ENCODE measurements at places on chromosomes 12 and 14.

- no peak for DNase-seq
Measured at GRCh38 chr14:91835197-91835919, 32.0 kb downstream of the TC2N start.

DNA sequence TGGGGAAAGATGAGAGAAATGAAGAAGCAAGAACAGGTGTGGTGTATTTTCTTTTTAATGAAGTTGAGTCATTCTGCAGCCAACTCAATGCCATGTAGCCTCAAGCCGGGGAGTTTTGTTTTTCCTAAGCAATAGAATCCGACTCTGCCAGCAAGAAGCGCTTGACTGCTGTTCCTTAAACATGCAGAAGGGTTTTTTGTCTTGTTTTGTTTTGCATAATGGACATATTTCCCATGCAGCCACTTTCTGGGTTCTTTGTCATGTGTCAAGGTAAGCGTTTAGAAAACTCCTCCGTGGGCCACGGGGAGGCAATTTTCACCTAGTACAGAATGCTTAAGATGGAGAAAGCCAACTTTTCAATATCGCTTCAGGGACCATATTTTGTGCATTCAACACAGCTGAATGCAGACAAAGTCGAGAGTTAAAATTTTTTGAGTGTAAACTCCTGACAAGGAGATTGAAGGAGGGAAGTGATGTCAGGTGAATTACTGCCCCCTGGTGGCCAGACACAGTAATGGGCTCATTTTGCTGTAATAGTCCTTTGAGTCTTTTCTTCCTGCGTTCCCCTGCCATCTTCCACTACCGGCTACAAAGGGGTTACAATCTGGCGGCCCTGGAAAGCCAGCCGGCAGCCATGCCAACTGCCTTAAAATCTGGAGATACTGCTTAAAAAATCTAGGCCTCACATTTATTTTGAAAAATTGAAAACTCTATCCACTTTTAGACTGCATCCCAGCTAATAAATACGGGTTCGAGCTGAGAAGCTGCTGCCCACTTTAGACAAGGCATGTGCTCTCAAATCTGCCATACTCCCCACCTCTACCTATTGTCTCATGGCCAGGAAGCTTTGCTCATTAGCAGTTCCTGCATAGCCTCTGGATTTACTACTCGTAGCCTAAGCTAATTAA lies 3.2 kb upstream of the FICD start:
- DNase-seq, result peak; percentile 62

- no peak for DNase-seq
Measured at GRCh38 chr14:83172363-83172762, 1638.7 kb upstream of the SEL1L start.

- DNase-seq, result peak; percentile 68
Measured at GRCh38 chr14:75542588-75543091, 20.4 kb downstream of the BATF start.

- DNase-seq, result no peak
Measured at GRCh38 chr12:46609273-46609623, 216.5 kb downstream of the SLC38A4 start.

DNA sequence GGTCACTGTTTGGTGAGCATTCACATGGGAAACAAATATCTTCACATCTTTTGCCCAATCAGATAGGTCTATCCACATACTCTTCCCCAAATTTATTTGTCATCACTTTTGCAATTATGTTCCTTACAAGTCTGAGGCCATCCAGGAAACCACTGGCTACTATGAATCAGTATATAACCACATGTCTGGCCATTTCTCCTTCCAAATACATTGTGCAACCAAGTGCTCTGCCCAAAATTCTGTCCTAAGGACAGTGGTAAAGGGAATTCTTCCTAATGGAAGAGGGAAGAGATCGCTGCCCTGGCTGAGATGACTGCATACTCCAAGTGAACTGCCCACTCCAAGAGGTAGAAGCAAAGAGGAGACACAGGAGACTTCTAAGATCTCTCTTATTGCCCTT lies 148.9 kb upstream of the MAX start:
- DNase-seq, result no peak

- DNase-seq, result no peak
Measured at GRCh38 chr12:89672589-89672979, 36.1 kb downstream of the ATP2B1 start.

GRCh38 chr14:101851736-101852405 lies 90.4 kb downstream of the PPP2R5C start:
- DNase-seq, result no peak

DNA sequence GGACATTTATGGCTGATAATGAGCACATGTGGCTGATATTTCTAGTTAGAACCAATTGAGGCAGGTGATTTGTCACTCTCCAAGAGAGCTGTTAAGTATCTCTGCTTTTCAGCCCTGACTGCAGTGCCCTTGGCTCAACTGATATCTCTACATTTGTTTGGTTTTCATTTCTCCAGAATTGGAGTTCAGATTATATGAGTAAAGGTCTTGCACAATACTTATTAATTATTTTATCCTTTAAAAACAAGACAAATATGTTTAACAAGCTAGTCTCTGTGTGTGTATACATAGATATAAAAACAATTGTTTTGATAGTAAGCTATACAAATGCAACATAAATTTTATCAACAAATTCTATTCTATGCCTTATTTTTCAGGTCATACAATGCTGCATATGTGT lies 105.2 kb downstream of the BRMS1L start:
- DNase-seq, result no peak

DNA sequence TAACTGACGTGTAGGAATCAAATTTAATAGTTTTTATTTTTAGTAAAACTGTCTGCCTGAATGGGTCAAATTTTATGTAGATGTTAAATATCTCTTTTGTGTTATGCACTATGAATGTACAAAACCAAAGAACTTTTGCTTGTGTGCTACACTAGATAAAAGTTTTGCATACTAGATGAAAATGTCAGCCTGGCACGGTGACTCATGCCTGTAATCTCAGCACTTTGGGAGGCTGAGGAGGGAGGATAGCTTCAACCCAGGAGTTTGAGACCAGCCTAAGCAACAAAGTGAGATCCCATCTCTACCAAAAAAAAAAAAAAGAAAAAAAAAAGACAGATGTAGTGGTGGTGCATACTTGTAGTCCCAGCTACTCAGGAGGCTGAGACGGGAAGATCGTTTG lies 11.1 kb downstream of the AEBP2 start:
- no peak for DNase-seq

DNA sequence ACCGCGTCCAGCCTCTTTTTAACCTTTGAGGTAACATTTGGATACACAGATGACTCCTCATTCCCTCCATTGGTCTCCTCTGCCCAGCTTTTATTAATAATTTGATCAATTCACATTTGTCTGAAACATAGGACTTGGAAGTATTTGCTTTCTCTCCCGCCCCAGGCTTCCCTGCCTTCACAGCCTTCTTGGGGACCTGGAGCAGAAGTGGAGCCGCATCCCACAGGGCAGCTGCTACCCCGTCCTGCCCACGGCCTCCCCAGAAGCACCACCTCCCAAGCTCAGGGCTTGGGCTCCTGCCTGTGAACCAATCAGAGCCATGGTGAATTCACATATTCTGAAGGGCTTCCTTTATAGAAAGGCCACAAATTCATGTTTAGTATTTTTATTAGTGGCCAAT lies 97.6 kb downstream of the PIWIL1 start:
- DNase-seq, result no peak

- DNase-seq, result no peak
Measured at GRCh38 chr14:73502017-73502619, 11.4 kb downstream of the RIOX1 start.

DNA sequence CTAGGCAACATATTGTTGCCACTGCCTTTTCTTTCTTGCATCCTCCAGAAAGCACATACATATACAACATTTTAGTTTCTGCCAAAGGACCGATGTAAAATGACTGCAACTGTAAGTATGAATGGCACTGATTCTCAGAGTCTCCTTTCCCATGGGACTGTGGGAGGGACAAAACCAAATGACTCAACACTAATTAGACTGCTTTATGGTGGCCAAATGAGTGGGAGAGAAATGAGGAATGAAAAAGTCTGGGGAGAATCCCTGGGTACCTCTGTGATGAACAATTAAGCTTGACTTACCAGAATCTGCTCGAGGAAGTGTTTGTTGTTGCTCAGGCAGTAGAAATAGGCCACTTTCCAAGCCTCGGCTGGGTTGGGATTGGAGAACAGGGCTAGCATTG lies 10.1 kb downstream of the ZFYVE26 start:
- DNase-seq, result no peak

- DNase-seq, result no peak
Measured at GRCh38 chr12:22588817-22589216, 36.2 kb upstream of the ETNK1 start.

GRCh38 chr14:92315050-92315805 lies 7.7 kb upstream of the SLC24A4 start:
- no peak for DNase-seq

- no peak for DNase-seq
Measured at GRCh38 chr12:57461276-57461916, 1.8 kb downstream of the GLI1 start.

GRCh38 chr12:10235761-10236631 lies 23.3 kb downstream of the GABARAPL1 start:
- DNase-seq, result peak; percentile 34

DNA sequence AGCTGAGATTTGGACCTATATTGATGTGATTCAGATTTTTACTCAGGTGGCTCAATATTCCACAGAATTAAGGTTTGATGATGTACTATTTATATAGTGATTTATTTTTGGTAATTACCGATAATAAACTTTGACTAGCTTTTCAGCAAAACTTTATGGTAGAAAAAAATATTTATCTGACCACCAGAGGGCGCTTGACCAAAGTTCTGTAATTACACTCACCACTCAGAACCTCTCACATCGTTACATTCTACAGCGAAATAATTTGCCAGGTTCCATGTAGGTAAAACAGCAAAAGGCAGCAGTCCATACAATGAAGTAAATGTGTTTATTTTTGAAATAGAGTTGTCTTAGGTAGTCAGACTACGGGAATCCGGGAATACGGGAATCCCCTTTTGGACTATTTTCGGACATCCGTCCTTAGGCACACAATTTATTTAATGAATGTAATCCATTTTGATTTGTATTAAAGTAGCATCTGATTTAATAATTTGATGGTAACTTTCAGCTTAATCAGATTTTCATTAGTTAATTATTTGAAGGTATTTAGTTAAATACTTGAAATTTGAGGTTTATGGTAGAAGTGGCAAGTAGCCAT lies 143.0 kb upstream of the DDHD1 start:
- no peak for DNase-seq

- no peak for DNase-seq
Measured at GRCh38 chr12:28896421-28896820, 252.7 kb upstream of the FAR2 start.

- no peak for DNase-seq
Measured at GRCh38 chr12:107847430-107847829, 72.9 kb downstream of the ASCL4 start.

DNA sequence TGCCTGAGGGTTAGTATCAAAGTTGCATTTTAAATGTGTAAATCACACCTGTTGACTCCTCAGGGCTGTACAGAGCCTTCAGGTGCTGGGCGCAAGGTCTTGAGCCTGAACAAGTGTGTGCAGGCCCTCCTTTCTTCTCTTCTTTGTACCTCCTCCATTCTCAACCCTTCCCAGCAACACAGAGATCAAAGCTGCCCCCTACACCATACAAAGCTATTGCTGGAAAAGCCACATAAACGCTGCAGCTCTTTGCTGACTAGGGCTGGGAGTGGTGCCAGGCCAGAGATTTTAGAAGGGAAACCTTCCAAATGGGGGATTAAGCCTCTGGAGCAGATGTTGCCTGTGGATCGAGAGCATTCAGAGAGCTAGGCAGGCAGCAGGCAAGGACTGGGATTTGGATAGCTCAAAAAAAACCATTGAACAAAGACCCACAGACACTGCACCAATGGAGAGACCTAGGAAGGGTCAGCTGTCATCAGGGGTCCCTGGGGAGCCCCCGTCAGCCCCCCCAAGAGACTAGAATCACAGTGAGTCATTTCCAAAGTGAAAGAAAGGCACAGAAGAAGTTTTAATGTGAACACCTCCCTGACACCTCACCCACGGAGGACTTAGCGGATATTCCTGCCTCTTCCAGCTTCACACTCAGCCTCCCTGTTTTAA lies 18.2 kb upstream of the SUSD6 start:
- no peak for DNase-seq

- no peak for DNase-seq
Measured at GRCh38 chr14:51277753-51278415, 37.8 kb downstream of the TMX1 start.

DNA sequence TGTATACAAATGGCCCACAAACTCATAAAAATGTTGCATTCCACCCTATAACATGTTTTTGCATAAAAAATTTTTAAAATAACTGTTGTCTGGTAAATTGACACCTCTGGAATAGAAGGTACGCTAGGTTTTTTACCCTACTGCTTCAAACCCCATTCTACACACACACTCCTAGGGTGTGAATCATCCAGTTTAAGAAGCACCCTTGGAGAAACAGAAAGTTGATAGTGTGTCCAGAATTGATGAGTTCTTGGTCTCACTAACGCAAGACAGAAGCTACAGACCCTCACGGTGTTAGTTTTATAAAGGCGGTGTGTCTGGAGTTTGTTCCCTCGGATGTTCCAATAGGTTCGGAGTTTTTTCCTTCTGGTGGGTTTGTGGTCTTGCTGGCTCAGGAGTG lies 158.5 kb downstream of the KLRB1 start:
- no peak for DNase-seq

GRCh38 chr14:102665621-102666020 lies 73.2 kb downstream of the RCOR1 start:
- no peak for DNase-seq

DNA sequence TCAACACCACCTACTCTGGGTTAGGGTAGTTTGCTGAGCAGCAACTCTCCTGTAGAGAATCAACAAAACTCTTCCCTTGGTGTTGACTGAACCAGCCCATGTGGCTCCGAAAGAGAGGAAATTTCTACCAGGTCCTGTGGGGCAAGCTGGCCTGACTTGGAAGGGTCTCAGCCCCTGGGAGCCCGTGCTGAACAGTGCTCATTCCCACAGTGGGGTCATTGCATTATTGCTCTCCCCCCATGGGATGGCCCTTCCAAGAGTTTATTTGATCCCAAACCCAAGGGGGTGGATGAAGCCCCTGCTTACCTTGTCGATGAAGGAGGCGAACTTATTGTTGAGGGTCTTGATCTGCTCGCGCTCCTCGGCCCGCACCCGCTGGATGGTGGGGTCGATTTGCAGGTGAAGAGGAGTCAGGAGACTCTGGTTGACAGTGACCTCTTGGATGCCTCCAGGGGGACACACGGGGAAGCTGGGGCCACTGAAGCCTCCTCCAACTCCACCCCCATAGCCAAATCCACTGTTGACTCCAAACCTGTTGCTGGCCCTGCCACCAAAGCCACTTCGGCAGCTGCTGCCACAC lies 580 bp downstream of the KRT75 start:
- DNase-seq, result no peak

DNA sequence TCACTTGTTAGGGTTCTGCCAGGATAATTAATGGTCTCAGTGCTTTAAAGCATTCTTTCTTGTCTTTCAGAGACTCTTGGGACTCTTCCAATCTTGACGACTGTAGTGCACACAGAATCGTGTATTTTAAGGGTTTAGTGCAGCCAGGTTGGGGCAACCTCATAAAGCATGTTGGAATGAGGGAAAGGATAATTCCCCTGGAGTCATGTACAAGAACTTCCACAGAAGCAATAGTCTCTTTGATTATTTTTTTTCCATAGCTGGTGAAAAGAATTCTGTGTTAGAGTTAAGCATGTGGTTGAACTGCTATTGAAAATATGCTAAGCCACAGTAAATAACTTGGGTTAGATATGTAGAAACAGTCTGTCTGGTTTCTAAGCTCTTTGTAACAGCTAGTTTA lies 246.8 kb upstream of the DAAM1 start:
- no peak for DNase-seq
